NCI-H2081 treated with DMSO at 0.1 percent for 48 hours (cell line): ENCODE measurements at places on chromosomes 16 and 17.

DNA sequence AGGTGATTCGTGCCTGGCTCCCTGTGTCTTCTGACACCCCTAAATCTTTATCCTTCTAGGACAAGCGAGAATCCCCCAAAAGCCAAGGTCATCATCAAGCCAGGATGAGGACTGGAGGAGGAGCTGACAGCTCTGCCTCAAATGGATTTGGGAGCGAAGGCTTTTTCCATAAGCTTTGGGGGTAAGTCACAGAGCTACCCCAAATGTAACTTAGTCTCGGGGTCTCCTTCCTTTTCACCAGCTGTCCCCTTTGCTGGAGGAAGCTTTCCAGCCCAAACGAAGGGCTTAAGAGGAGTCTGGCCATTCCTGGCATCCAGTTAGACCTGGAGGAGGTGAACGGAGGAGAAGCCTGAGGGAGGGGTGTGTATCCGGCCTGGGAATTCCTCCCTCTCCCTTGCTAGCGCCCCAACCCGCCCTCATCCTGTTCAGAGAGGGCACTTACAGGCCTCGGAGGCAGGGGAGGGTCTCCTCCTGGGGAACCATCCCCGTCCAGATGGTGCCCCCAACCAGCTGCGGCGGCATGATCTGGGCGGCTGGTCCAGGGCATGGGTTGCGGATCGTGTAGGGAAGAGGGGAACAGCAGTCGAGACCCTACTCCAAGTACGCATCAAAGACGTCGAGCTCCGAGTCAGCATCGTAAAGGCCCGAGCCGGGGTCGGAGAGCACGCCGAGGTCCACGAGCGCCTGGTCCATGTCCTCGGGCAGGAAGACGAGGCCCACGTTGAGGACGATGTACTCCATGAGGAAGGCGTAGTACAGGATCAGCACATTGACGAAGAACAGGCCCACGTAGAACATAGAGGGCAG is 938 bp downstream of the DEXI start:
- no peak for DNase-seq

DNA sequence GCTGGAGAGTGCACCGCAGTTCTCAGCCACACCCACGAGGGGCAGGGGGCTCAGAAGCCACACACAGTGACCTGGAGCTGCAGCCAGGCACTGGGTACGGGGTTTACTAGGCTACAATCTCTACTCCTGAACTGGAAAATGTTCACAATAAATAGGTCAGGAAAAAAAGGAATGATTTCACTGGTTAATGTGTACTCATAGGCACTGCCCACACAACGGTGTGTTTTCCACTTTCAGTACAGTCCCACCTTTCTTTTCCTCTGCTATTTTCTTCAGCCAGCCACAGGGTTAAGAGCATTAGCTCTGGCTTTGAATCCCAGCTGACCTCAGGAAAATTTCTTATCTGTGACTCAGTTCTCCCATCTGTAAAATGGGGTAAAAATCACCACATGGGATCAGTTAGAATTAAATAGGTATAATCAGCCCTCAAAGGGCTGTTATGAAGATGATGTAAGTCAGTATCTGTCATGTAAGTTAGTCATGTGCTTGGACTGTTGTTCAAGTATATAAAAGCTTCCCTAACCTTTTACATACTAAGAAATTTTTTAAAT is 35.7 kb downstream of the ZCCHC14 start:
- DNase-seq = no peak

GRCh38 chr17:21174713-21175112 is 39.2 kb downstream of the TMEM11 start:
- no peak for DNase-seq

DNA sequence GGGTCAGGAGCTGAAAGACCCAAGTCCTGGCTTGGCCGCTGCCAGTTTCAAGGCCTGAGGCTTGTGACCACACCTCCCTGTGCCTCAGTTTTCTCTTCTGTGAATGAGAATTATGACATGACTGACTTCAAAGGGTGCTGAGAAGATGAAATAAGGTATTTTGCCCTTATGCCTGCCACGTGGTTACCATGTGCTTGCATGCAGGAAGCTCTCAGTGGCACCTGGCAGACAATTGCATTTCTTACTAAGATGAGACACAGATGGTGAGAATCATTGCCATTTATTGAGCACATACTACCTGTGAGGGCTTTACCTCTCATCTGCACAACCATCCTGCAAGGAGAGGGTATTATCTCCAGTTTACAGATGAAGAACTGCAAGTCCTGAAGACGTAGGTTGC is 69.8 kb downstream of the MRM1 start:
- no peak for DNase-seq

- no peak for DNase-seq
Measured at GRCh38 chr16:73976644-73977043, 320.0 kb upstream of the PSMD7 start.

DNA sequence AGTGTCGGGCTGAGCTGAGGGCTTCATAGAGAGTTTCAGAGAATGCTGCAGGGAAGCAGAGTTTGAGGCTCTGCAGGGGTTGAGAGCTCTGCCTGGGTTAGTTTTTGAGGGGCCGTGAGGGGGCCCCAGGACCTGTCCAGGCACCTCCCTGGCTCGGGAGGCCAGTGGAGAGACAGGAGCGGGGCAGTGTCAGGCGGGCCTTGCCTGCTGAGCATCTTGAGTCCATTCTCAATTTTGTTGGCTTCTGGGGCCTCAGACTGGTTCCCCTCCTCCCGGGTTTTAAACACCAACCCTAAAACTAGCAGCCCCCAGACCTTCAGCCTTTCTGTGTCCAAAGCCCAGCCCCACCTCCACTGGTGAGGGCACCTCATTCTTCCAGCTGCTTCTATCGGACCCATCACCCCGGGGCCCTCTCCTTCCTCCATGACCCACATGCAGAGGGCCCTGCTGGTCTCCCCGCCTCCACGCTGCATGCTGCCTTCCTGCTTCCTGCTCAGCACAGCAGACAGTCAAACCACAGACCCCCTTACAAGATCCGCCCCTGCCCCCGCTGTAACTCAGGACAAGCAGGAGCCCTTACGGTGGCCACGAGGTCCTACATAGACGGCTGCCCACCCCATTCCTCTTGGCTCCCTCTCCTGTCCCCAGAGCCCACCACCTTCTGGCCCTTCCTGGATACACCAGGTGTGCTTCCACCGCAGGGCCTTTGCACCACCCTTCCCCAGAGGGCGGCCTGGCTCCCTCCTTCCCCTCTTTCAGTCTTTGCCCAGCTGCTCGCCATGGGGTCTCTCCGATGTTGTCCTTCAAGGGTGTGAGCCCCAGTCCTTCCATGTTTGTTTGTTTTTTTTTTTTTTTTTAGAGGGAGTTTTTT is 3.8 kb downstream of the RNF213 start:
- DNase-seq = no peak

- no peak for DNase-seq
Measured at GRCh38 chr17:81391293-81391935, 3.8 kb upstream of the BAHCC1 start.

GRCh38 chr17:20202141-20202621 is 193.0 kb downstream of the SPECC1 start:
- DNase-seq = no peak

DNA sequence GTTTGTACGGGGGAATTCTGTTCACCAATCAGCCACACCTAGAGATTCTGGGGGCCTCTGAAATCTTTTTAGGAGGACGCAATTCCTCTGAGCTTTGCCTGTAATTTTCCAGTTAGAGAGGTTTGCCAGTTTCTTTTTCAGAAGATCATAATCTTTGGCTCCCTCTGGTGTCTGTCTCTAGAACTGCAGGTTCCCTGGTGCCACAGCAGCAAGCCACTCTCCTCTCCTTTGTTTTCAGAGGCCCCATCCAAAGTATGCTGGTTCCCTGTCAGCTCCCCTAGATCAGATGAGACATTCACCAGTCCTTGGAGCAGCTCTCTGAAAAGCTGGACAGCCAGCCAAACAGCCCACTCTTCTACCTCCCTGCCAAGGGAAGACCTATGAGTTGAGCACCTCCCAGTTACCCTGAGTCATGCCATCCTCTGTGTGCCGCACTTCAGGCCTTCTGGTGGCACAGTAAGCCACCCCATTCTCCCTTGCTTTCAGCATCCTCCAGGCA is 36.1 kb downstream of the RNF112 start:
- peak; percentile 15 for DNase-seq

- DNase-seq = no peak
Measured at GRCh38 chr17:38693700-38694329, 11.3 kb upstream of the MLLT6 start.

DNA sequence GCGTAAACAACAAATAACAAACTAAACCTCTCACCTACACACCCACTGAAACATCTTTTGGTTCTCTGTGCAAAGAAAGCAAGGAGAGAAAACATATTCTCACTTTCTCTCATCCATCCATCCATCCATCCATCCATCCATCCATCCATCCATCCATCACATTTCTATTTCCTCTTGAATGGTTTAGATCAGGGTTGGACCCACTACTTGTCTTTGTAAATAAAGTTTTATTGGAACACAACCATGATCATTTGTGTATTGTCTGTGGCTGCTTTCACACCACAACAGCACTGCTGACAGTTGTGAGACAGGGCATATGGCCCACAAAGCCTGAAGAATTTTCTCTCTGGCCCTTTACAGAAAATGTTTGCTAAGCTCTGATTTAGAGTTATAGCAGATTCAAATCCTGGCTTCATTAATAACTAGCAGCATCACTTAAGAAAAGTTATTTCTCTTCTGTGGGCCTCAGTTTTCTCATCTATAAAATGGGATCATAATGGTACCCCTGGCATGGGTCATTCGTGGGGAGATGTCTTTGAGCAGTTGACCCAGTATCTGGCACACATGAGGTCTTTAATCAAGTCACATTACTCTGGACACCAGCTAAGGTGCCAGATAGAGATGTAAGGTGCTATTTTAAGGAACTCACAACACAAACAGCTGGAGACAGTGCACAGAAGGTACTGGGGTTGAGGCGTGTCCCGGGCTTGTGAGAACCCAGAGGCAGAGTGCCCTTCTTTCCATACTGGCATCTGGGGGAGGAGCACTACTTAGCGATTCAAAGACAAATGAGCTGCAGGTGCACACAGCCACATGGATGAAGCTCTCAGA is 146.3 kb downstream of the CMIP start:
- DNase-seq = no peak

- no peak for DNase-seq
Measured at GRCh38 chr16:70750893-70751467, 50.0 kb downstream of the VAC14 start.

GRCh38 chr17:49993423-49994060 is 1.5 kb downstream of the DLX3 start:
- no peak for DNase-seq

- no peak for DNase-seq
Measured at GRCh38 chr16:3007059-3007956, 5.4 kb upstream of the CLDN9 start.
